ENCODE measurements at places on chromosomes 5 and 9.

DNA sequence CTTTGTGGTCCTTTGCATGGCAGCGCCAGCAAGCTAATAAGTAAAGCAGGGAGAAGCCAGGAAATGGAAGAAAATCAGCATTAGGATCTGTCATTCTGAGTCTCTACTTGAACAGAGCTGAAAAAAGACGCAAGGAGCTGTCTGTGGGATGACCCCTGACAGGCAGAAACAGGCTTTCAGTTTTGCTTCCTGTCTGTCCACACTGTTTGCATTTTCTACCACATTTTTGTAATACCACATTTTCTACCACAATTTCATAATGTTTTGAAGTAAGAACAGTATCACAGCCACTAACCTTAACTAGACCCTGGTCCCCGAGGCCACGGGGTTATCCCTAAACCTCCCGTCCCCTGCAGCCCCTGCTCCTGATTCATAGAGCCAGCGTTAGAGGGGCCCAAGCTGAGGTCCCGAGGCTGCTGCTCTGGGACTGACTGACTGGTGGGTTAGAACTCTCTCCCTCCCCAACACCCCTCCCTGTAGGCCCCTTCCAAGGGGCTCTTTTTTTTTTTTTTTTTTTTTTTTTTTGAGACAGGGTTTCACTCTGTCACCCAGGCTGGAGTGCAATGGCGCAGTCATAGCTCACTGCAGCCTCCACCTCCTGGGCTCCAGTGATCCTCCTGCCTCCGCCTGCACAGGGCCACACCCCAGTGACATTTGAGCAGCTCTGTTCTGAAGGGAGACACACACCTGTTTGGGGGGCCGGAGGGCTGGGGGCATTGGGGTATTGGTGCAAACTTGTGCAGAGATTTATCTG, 4.0 kb upstream of the CLIC3 start:
- no peak for DNase-seq

DNA sequence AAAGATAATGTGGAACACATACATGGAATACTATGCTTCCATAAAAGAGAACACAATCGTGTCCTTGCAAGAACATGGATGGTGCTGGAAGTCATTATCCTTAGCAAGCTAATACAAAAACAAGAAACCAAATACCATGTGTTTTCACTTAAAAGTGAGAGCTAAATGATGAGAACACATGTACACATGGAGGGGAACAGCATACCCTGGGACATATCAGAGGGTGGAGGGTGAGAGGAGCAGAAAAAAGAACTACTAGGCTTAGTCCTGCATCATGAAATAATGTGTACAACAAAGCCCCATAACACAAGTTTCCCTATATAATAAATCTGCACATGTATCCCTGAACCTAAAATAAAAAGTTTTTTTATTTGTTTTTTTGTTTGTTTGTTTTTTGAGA, 855.5 kb upstream of the NUDT12 start:
- DNase-seq, result no peak

DNA sequence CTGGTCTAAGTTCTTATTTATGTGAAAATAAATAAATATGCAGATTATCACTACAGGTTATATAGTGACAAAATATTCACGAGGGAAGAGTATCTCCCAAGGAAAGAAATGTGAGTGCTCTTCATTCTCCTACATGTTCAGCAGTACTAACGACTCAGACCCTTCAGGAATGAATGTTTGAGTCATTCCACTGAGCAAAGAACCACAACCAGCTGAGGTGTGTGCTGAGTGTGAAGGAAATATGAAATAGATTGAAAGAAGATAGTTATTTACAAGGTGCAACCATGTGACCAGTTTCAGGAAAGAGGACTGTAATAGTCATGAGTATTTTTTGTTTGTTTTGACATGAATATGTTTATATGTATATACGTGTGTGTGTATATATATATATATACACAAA, 228.7 kb downstream of the TUSC1 start:
- DNase-seq, result no peak

GRCh38 chr5:154756868-154757813, 2.0 kb downstream of the LARP1 start:
- DNase-seq, result peak; percentile 79

GRCh38 chr9:137705443-137705863, 86.6 kb downstream of the EHMT1 start:
- no peak for DNase-seq
